ENCODE measurements at places on chromosomes 7 and 10.

DNA sequence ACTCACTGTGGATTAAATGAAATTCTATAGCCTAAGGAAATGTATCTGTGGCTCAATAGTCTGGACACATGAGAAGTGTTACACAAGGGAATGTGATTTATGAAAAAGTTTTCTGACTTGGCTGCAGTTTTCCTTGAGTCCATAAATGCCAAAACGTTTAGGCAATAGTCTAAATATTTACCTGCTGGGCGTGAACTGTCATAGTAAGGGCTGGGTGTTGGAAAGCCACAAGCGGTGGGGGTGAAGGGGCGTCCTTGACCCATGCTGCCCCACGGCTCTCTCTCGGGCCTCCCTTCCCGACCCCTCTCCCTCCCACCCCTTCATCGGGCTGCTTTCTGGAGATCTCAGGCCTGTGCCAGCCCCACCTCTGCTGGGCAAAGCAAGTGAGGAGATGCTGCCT, 223.7 kb downstream of the BUB3 start:
- no peak for DNase-seq

DNA sequence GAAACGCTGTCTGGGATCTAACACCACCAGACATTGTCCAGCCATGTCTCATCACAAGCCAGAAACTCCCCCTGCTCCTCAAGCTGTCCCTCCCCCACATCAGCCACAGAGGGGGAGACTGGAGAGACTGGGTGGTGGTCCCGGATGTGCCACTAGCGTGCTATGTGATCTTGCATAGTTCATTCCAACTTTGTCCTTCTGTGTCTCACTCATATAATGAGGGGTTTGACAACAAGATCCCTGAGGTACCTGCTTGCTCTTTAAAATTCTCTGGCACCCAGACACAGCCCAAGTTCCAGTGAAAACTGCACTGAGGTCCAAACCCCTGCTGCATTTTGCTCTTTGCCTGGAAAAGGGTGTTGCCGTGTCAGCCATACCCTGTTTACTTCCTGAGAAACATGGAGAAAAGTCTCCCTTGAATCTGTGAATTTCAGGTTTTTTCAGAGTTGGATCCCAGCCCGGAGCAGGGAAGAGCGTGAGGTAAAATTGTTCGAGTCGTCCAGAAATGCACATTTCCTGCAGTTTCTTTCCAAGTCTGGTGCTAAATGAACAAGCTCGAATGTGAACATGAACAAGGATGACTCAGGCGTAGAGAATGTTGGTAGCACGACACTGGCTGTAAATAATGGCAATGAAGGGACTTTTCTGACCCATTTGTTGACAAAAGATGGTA, 156.6 kb downstream of the CCDC3 start:
- peak; percentile 2 for DNase-seq

- no peak for DNase-seq
Measured at GRCh38 chr7:33157311-33157710, 27.9 kb downstream of the BBS9 start.

DNA sequence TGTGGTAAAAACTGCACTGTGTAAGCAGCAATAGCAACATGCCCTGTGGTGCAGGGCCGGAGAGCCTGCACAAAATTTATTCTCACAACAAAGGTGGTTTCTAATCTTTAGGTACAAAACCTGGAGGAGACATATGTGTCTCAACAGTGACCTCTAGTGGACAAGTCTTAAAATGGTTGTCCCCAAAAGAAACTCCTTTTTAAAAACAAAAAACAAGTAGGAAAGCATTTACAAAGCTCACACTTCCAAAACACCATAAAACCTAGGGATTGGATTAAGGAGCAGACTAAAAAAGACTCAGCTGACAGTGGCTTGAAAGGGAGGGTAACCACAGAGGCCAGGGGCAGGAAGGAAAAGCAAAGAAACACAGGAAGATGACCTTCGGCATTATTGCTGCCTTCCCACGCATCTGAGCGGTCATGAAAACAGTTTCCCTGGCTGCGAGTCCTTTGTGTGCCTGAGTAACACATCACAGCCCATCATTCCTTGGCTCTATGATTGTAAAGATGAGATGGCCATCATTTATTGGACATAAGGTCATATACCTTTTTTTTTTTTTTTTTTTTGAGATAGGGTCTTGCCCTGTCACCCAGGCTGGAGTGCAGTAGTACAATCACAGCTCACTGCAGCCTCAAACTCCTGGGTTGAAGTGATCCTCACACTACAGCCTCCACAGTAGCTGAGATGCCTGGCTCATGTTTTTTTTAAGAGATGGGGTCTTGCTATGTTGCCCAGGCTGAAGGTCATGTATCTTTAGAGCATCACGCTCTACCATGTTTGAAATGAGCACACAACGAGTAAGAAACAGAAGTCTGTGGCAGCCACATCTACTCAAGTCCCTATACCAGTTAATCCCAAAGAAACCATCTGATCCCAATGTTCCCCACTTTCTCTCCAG, 39.5 kb downstream of the RSU1 start:
- peak; percentile 69 for DNase-seq

DNA sequence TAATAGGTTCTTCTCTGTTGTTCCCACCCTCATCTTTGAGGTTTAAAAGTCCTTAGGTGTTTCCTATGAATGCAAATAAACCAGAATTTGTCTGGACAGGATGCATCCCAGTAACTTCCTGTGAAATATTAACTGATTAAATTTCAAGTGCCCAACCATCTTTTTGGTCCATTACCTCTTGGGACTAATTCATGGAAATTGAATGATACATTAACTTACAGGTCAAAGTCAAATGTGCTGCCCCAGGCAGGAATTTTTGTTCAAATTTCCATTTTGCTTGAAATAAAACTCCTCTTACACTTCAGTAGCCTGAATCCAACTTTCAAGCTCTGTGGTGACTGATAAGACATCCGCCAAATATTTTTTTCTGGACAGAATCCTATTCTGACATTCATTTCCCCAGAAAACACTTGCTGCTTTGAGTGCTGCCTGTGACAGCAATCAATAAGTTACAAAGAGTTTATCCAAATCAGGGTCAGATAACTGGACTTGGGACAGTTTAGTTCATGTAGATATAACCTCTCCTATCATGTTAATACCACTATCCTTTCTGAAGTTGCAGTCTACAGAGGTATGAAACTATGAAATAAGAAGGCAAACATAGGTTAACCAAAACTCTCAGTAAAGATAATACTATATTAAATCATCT, 383.5 kb downstream of the POM121L12 start:
- DNase-seq, result no peak

DNA sequence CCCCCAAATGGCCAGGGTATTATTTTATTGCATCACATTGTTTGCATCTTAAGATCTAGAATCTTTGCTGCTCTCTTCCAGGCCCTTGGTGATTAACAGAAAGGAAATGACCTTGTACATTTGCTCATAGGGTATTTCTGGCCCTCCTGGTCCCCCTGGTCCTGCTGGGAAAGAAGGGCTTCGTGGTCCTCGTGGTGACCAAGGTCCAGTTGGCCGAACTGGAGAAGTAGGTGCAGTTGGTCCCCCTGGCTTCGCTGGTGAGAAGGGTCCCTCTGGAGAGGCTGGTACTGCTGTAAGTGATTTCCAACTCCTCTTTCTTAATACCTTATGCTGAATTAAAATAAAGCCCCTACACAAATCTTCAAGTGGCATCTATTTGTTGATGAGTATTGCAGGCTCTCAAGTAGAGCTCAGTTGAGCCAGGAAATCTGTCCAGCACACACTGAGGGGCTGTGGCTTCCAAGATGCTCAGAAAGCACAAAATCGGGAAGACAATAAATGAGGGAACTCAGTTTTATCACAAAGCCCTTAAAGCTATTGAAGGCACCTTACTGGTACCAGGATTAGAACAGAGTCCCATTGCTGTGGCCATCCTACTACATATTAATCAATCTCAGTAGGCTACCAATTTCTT, 28.2 kb downstream of the COL1A2 start:
- DNase-seq, result no peak

GRCh38 chr10:30722956-30723620, 93.5 kb upstream of the LYZL2 start:
- DNase-seq, result no peak

GRCh38 chr10:51159841-51160240, 85.6 kb downstream of the PRKG1 start:
- no peak for DNase-seq

DNA sequence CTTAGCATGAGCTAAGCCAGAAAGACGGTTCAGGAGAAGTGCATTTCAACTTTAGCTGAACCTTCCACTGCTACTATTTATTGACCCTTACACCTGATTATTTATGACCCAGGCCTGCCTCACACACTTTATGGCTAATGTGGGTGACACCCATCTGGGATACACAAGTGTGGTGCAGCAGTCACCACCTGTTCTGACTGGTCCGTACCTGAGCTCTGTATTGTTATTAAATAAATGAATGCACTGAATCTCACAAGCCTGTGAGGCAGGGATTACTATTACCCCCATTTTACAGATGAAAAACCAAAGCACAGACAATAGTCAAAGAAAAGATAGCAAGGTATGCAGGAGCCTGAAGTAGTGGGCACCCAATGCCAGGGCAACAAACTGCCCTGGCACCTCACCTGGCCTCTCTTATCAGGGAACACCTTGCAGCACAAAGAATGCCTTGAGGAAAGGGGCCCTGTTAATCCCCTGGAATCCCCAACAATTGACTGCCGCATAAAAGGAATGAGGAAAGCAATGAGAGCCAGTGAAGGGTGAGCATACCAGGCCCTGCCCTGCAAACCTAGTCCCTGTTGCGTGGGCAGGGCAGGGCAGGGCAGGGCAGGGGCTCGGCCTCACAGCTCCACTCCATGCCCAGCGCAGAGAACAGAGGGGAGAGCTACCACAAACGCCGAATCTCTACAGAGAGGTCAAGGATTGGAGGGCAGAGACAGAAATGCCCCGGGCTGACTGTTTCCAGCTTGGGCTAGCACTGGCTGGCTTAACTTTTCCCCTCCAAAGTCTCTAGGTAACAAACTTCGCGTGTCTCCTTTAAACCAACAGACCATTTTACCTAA, 1.3 kb downstream of the ANXA11 start:
- DNase-seq, result no peak

DNA sequence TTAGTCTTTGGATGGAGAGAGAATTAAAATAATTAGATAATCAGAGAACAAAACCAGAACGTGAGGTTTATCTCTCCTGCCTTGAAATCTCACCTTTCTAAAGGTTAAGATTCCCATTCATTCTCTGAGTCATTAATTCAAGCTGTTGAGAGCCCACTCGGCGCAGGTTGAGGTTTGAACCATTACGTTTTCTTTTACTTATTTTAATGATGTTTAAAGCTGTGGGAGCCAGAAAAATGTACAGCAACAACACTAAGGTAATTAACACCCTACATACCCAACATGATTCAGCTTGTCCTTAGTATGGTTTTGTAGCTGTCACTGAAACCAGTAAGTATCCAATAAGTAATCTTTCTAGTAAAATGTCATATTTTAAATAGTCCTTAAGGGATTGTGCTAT, 153.0 kb upstream of the ANK3 start:
- DNase-seq, result no peak

GRCh38 chr7:27433581-27433980, 191.0 kb downstream of the EVX1 start:
- DNase-seq, result no peak

GRCh38 chr10:34729619-34730018, 85.5 kb downstream of the PARD3 start:
- DNase-seq, result no peak

GRCh38 chr10:95496246-95496911, 64.8 kb downstream of the SORBS1 start:
- no peak for DNase-seq

- no peak for DNase-seq
Measured at GRCh38 chr7:534959-535358, 15.3 kb upstream of the PDGFA start.

GRCh38 chr10:113228530-113228929, 278.5 kb downstream of the TCF7L2 start:
- no peak for DNase-seq

DNA sequence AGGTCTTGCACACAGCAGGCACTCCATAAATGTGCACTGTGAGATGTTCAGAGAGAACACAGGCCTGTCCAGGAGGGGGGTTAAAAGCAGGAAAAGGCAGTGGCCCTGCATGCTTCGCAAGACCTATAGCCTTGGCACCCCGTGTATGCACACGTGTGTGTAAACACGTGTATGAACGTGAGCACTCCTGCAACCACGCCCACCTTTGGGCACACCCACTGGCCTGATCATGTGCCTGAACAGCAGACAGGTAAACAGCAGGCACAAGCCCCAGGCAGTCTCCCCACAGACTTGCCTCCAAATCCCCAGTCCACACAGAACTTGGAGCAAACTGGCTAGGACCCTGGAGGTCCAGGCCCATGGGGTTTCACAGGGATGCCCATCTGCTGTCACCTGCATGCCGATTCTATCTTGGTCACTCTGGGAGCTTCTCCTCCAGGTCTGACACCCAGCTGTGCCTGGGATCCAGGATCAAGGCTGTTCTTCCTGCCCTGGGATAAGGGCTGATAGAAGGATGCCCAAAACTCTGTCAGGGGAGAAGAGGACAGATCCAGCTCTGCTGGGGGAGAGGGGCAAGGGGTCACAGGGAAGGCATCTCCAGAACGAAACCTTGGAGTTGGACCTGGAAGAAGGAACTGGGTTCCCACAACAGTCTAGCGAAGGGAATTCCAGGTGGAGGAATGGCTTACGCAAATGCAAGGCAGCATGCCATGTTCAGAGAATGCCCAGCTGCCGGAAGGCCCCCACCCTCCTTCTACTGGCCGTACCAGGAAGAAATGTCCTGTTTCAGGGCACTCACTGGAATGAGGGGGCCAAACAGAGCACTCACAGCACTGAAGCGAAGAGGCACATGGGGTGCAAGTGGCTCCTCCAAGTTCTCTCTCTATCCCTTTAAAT, 14.3 kb upstream of the ZMIZ1 start:
- DNase-seq, result no peak

GRCh38 chr7:116665332-116665996, 6.5 kb upstream of the MET start:
- DNase-seq, result no peak

DNA sequence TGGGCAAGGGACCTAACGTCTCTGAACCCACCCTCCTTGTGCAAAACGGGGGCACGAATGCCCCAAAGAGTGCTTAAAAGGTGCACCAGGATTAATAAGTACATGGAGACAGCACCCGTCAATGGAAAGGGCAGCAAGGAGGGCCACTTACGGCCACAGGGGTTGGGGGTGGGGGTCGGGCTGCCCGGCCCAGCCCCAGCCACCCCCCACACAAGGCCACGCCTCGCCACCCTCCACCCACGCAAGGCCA, 213.4 kb downstream of the MAD1L1 start:
- no peak for DNase-seq

DNA sequence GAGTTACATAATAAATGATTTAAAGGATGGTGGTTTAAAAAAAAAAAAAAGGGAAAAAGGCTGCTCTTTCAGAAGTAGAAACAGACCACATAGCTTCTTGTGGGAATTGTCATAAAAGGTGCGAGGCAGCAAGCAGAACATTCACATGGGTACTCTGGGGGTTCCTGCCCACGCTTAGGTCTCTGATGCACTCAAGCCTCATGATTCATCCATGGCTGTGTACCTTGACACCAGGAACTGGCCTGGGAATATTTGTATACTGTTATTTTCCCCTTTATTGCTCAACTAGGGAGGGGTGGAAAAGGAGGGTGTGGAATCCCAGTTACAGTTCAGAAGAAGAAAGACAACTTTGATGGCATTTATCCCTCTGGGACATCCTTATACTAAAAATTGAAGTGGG, 4.0 kb downstream of the PON2 start:
- DNase-seq, result no peak
